Stimulated activated CD4-positive, alpha-beta T cell treated with anti-CD3 and anti-CD28 coated beads, TNF-alpha, amount 100 ng/mL, for 4 hours (primary cell): ENCODE measurements at places on chromosomes 3 and 15.

GRCh38 chr3:189394599-189395121 lies 222.9 kb downstream of the TPRG1 start:
- DNase-seq: no peak

DNA sequence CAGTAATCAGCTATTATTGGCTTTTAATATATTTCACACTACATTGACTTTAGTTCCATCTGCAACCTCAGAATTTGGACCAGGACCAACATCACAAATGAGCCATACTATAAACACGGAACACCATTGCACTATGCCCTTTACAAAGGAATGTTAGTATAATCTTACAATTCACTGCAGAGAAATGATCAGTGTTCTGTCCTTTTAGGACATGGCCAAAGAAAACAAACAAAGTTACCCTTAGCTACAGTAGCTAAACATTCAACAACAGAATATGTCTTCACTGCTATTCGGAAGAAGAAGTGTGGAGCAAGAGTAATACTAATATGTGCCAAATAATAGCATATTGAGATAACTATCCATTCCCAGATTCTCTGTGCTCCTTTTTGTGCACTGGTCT lies 90.4 kb downstream of the NAALADL2 start:
- DNase-seq: no peak

DNA sequence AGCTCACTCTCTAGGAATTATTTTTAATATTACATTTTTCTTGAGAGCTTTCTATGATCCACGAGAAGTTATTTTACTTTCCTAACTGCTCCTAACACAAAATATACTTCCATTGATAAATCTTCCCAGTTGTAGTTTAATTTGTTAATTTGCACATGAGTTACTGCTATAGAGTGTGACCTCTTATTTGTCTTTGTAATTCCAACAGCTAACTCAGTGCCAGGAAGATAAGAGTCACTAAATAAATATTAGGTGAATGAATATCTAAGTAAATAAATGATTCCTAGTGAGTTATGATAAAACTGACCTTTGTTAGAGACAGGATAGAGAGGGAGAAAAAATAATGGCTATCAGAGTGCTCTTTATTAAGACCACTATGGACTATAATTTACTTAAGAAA lies 319.9 kb downstream of the NAALADL2 start:
- DNase-seq: no peak

GRCh38 chr3:101513419-101513986 lies 491 bp upstream of the SENP7 start:
- no peak for DNase-seq

- DNase-seq: no peak
These were observed 13.4 kb upstream of the TBC1D5 start for GRCh38 chr3:17755836-17756235.

DNA sequence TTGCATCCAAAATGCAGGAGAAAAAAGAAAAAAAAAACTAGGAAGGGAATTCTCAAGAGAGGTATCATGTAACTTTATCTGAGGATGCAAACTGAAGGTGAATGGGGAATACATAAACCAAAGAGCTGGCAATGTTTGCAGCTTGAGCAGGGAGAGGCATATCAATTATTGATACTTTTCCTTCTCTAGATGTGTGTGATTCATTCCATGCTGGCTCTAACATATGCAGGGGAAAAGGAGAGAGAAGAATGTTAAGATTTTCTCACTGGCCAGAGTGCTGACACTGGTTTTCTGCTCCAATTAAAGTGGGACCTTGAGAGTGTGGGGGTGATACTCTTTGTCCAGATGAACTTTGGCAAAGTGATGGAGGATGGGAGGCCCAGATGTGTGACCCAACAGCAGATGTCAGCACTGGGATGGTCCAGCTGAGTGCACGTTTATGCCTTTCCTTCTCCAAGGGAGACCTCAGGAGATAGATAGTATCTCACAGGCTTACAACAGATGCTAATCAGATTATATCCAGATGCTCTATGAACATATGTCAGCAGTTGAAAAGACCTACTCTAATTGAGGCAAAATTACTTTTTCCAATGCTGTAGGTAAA lies 50.0 kb upstream of the PSMD6 start:
- DNase-seq: no peak

DNA sequence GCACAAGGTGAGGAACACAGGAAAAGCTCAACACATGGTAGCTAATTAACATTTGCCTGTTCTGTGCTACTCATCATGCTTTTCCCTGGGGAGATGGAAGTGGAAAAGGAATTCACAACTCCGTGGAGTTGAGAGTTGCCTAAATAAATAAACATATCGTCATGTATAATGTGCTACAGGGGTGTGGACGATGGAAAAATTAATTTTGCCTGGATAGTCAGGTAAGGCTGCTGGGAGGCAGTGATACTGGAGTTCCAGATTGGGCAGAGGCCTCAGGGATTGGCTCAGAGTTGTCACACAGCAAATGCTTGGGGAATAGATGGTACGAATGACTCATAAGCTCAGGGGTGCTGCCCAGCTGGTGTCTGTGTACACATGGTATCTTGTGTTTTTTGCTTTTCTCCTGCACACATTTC lies 3.1 kb upstream of the ABHD6 start:
- DNase-seq: no peak

- DNase-seq: no peak
These were observed 5.1 kb downstream of the PDCD10 start for GRCh38 chr3:167729591-167729990.

- no peak for DNase-seq
These were observed 230.8 kb upstream of the STAC start for GRCh38 chr3:36149447-36149865.

- DNase-seq: no peak
These were observed 302.1 kb downstream of the TLE3 start for GRCh38 chr15:69795601-69796000.

GRCh38 chr3:76242886-76243753 lies 457.8 kb upstream of the ZNF717 start:
- DNase-seq: no peak

- no peak for DNase-seq
These were observed 369.2 kb downstream of the NSUN3 start for GRCh38 chr3:94431876-94432570.

DNA sequence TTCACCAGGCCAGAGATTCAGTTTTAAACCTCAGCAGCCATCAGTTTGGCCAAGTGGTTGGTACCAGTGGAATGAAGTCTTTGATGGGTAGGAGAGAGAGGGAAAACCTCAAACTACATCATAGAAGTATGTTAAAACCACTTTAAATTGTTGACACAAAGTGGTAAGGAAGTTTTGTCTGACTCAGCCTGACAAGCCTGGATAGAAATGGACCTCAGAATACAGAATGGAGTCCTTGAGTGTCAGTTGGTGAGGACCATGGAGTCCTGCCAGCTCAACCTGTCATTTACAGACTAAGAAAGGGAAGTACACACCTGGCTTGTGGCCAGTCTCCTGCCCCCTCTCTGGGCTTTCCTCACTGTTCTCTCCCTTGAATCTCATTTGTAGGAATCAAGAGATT lies 12.1 kb downstream of the EAF1 start:
- DNase-seq: no peak

DNA sequence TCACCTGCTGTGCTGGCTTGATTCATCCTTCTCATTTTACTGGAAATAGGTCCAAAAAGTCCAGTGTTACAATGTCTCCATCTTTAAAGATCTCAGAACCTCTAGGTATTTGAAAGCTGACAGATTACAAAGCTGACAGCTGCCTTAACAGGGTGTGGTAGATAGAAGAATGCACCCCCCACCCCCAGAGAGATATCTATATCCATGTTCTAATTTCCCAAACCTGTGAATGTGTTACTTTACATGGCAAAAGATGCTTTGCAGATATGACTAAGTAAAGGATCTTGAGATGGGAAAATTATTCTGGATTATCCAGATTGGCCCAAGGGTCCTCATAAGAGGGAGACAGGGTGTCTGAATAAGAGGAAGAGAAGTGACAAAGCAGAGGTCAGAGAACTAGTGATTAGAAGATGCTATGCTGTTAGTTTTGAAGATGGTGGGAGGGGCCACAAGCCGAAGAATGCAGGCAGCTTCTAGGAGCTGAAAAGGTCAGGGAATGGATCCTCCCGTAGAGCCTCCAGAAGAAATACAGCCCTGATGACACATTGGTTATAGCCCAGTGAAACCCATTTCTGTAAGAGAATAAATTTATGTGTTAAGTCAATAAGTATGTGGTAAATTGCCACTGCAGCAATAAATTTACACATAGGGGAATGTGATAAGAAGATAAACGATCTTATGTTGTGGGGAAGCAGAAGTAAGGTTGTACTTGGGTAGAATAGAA lies 21.5 kb upstream of the FSTL1 start:
- DNase-seq: no peak

GRCh38 chr3:8279886-8280550 lies 221.6 kb upstream of the LMCD1 start:
- no peak for DNase-seq

DNA sequence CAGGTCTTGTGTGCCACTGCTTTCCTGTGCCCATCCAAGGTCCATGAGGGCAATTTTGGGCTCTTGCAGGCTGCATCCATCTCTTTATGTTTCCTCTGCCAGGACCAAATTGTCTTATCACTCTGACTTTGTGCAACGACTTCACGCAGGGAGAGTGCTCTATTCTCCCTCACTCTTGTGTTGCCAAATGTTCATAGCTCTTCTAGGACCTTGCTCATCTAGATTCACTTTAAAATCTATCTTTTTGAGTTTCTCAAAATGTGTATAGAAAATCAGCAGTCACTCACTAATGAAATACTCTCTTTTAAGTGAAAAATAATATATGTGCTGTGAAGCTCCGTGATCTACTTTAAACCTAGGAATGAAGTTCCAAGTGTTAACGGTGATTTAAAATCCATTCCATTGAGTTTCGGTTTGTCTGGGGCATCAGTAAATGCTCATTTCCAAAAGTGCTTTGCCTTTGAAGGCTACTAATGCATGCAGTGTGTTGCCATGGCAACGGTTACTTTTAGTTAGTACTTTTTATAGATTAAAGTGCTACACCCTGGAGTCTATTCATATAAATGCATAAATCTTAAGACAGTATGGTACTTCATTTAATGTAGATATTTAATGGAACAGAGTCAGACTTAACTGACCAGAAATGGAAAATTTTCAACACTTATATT lies 46.6 kb upstream of the GOLGA8J start:
- no peak for DNase-seq

GRCh38 chr3:107325446-107325845 lies 51.8 kb upstream of the CCDC54 start:
- DNase-seq: no peak

DNA sequence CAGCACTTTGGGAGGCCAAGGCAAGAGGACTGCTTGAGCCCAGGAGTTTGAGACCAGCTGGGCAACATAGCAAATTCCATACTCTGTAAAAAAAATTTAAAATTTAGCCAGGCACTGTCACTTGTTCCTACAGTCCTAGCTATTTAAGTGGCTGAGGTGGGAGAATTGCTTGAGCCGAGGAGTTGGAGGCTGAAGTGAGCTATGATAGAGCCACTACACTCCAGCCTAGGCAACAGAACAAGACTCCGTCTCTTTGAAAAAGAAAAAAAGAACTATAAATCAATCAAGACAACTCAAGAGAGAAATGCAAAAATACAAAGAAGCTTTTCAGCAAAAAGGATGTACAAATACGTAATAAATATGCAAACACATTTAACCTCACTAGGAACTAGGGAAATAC lies 78.8 kb downstream of the TJP1 start:
- no peak for DNase-seq
